Stomach (tissue), 19 donors: ENCODE measurements at places on chromosomes 2 and 18. TPM values are rescaled to one million over a fixed set of nuclear protein-coding genes. Genes with fewer than 3 reads are reported as not detected.

DNA sequence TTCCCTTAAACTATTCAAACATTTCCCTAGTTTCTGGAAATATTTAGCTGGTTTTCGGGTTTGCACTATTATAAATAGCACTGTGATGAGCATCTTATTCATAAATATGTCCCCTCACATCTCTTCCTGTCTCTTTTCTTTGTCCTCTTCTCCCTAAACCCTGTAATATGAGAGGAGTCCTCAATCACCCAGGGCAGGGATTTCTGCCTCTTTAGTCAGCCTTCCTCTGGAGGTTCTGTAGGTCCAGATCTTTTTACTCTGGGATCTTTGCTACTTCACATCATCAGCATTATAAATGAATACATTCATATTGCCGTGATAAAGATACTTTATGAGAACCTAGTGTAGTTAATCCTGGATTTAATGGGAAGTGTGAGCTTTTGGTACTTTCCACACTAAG is 87.9 kb upstream of the TTN start:
- DNase-seq, result no peak

DNA sequence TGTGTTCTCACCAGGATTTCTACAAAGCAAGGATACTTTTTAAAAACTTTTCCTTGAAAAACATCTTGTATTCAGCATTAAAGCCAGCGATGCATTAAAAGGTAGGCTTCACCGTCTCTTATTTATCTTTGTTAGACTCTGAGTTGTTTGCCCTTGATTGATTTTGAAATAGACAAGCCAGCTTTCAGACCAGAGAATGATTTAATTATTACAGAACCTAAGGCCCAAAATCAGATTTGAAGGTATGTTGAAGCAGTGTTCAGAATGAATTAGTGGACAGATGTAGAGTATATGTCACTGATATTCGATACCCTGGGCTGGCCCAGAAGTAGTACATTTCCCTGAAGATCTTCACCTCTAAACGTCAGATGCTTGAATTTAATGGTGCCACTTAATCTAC is 136.4 kb downstream of the THSD7B start:
- no peak for DNase-seq

- no peak for DNase-seq
Observed at GRCh38 chr2:3670376-3670775, 12.4 kb downstream of the ALLC start.

DNA sequence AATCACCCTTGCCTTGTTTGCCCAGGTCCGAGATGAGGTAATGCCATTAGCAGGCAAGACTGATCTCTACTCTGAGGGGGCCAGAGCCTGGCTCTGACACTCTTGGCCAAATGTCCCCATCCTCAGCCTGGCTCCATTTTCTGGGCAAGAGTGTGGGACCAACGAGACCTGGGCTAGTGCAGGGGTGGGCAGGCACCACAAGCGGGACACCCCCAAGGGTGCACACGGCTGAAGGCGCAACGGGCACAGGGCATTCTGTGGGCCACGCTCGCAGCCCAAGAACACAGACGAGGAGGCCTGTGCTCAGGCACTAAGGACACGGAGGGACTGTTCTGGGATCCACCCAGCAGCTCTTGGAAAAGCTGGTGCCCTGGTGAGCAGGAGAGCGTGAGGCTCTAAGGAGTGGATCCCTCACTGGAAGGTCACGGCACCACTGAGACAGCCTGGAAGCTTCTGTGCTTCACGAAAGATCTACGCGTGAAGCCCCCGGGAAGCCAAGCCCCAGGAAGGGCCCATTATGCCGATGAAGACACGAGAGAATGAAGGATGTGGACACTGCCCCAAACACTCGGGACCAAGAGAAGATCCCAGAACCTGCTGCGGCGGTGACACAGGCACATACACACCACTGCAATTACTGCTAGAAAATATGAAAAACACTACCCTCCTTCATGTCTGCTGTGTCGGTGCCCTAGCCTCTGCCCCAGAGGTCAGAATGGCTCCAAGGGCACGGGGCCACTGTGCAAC is 138.2 kb downstream of the HDAC4 start:
- peak; percentile 22 for DNase-seq

DNA sequence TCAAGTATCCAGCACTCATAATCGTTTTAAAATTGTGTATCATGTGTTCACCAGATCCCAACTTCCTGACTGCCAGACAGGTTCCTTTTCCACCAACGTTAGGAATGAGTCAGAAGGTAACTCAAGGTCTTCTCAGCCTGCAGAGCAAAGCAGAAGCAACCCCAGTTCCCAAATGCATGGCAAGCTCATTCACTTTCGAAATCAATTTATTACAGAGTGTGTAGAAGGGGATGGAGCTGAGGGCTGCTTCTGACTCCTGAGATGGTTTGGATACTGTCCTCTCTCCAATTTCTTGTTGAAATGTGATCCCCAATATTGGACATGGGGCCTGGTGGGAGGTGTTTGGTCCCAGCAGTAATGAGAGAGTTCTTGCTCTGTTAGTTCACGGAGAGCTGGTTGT is 114.5 kb downstream of the PIEZO2 start:
- DNase-seq, result no peak

GNAL gene
- 1.1 TPM for polyA plus RNA-seq

DNAJC5G gene
- not detected for polyA plus RNA-seq

- DNase-seq, result no peak
Observed at GRCh38 chr2:36059691-36060090, 295.9 kb upstream of the CRIM1 start.

DNA sequence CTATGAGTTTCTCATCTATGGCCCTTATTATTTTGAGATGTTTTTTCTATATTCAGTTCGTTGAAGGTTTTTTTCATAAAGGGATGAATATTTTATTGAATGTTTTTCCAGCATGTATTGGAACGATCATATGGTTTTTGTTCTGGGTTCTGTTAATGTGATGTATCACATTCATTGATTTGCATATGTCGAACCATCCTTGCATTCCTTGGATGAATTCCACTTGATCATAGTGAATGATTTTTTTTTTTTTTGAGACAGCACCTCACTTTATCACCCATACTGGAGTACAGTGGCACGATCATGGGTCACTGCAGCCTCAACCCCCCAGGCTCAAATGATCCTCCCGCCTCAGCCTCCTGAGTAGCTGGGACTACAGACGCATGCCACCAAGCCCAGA is 5.5 kb upstream of the NEMP2 start:
- DNase-seq, result no peak

GRCh38 chr2:65240657-65241056 is 13.0 kb downstream of the ACTR2 start:
- DNase-seq, result no peak

GRCh38 chr2:16155766-16156165 is 215.4 kb downstream of the MYCN start:
- DNase-seq, result no peak
